ENCODE measurements at places on chromosomes 3 and 15. TPM values are rescaled to one million over a fixed set of nuclear protein-coding genes. Genes with fewer than 3 reads are reported as not detected.

The ANKDD1A gene
- 9.1 TPM for total RNA-seq

The TM4SF4 gene
- total RNA-seq: 2.4 TPM

The GOLGA8G gene
- total RNA-seq: not detected

The GCNT3 gene
- 0.23 TPM for total RNA-seq

The CIB2 gene
- 2.8 TPM for total RNA-seq

Data from smooth muscle cell of the pulmonary artery (primary cell).